Activated T-helper 1 cell treated with anti-CD3 and anti-CD28 coated beads, Interleukin-2, amount 50 U/mL, for 16 hours (primary cell): ENCODE measurements at places on chromosomes 3 and 15.

GRCh38 chr15:55770806-55771205 is 27.9 kb upstream of the PRTG start:
- DNase-seq: no peak

DNA sequence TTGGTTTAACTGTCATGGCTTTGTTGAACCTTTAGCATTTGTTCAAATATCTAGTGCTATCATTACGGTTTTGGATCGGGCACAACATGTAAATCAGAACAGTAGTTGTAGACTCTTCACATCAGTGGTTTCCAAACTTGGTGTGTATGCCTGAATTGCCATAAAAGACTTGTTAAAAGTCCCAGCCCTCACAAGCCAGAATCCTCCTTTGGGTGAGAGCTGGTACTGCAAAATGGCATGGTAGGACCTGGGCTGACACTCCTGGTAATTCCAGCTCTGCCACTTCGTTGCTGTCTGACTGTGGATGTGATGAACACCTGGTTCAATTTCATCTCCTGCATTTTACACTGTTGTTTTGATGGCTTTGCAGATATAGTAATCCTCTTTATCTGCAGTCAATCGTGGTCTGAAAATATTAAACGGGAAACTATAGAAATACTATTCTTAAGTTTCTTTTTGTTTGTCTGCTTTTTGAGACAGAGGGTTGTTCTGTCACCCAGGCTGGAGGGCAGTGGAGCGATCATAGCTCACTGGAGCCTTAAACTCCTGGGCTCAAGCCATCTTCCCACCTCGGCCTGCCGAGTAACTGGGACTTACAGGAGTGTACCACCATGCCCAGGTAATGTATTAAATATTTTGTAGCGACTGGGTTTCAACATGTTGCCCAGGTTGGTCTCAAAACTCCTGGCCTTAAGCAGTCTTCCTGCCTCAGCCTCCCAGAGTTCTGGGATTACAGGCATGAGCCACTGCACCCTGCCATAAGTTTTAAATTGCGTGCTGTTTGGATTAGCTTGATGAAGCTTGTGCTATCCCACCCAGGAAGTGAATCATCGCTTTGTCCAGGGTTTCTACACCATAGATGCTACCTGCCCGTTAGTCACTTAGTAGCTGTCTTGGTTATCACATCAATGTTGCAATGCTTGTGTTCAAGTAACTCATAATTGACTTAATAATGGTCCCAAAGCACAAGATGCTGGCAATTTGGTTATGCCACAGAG is 61.6 kb downstream of the RAB7A start:
- DNase-seq: no peak

GRCh38 chr3:42099020-42099765 is 8.0 kb downstream of the TRAK1 start:
- no peak for DNase-seq

DNA sequence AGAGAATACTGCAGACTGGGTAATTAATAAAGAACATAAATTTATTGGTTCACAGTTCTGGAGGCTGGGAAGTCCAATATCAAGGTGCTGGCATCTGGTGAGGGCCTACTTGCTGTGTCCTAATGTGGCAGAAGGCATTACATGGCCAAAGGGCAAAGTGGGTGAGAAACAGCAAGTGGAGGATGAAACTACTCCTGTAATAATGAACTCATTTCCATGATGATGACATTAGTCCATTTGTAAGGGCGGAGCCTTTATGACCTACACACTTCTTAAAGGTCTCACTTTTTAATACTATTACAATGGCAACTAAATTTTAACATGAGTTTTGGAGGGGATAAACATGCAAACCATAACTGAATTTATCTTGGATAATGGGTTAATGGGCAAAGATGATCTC is 139.6 kb upstream of the SGO1 start:
- no peak for DNase-seq

GRCh38 chr3:50364573-50365079 is 5.3 kb upstream of the TMEM115 start:
- DNase-seq: no peak

DNA sequence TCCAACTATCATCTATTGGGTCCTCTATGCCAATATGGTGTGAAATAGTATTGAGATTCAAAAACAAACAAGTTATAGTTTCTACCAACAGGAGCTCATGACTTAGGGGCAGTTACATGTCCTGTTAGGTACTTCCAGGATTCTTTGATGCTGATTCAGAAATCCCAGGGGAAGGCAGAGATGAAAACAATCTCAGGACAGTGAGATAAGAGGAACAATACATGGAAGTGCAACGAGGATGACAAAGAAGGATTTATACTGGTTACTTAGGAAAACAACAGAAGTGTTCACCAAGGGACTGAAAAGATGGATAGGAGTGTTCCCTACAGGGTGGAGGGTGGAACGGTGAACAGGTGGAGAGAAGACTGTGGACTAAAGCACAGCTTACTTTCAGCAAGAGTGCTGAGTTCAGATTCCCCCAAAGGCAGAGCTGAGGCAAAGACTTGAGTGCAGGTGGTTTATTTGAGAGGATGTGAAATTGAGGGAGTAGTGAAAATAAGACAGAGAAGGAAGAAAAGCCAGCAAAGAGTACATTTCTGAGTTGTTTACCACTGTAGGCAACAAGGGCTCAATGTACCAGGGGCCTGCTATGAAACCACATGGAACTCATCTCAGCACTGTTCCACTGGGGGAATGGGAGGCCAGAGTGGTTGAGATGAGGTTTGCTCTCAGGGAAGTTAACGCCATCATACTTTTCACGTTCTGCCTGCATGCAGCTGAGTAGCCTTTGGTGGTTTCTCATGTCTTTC is 68.1 kb downstream of the TRIM69 start:
- DNase-seq: no peak

- DNase-seq: no peak
Measured at GRCh38 chr3:5304789-5305683, 117.5 kb downstream of the EDEM1 start.

GRCh38 chr3:78287085-78287484 is 1247.2 kb downstream of the ROBO2 start:
- DNase-seq: no peak
